ENCODE measurements at places on chromosomes 12 and 14.

DNA sequence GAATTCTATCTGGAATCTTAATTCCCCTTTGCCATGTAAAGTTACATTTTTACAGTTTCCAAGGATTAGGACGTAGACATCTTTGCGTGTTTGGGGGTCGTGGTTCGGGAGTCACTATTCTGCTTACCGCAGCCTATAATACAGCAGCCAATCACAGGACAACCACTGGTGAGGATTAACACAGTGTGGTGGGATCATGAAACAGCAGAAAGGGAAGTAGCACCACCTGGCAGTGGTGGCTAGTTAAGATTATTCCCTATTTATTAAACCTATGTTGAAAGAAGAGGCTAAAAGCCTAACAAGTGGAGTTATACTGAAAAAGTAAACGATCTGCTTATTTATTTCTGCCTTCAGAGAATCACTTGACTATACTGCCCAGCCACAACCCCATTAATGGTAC is 71.7 kb downstream of the IPO8 start:
- DNase-seq, result no peak

GRCh38 chr12:59737725-59738463 is 142.1 kb downstream of the SLC16A7 start:
- DNase-seq, result no peak

DNA sequence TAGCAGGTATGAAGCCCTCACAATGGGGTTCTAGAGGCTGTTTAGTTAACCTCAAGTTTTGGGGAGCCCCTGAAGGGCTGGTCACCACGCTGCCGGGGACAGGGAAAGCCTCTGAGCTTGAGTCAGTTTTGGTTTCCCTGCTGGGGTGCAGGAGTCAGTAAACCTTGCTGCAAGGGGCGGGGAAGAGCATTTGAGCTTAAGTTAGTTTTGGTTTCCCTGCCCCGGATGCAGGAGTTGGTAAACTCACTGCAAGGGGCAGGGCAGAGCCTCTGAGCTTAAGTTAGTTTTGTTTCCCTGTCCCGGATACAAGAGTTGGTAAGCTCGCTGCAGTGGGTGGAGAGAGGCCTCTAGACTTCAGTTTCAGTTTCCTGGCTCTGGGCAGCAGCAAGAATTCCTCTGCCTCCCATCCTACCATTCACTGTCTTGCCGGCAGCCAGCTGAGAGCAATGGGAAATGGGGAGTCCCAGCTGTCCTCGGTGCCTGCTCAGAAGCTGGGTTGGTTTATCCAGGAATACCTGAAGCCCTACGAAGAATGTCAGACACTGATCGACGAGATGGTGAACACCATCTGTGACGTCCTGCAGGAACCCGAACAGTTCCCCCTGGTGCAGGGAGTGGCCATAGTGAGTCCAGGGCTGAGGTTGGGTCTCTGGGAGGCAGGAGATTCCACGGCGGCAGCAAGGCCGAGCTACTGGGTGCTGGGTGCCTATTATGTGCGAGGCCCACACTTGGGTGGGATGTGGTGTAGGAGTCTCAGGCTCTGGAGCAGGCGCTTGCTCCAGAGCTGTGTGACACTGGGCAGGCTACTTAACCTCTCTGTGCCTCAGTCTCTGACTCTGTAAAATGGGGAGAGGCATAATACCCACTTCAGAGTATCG is at the start of gene OAS2:
Gene OAS2, plus strand, starts transcription at position 357 of the 878 bp plus-strand sequence. Its CDS starts 90 bp downstream, at position 447.
- DNase-seq, result peak; percentile 25

- no peak for DNase-seq
Observed at GRCh38 chr12:108948367-108948766, 68.5 kb downstream of the DAO start.

- DNase-seq, result peak; percentile 70
Observed at GRCh38 chr12:121717041-121717699, 4.6 kb downstream of the TMEM120B start.

GRCh38 chr12:122836027-122836921 is 1.0 kb downstream of the HIP1R start:
- peak; percentile 54 for DNase-seq

DNA sequence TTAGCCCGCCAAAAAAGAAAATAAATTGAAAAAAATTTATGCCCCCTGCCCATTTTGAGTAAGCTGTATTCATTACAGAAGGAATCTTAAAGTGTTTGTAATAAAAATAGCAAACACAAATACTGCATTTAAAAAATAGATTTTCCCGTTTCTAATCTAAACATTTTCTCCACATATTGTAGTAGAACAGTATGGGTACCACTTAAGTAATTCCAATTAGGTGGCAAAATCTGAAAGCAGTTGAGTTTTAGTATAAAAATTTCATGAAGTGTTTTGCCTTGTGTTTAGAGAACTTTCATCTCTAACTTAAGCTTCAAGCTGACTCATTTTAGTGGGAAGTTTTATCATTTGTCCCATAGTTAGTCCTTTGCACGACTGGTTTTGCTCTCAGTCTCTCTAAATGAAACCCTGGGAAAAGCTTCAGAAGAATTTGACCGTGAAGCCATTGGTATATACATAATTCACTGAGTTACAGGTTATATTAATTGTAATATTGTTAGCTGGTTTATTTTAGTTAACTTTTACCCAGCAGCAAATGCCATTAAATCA is 214.6 kb downstream of the ERC1 start:
- no peak for DNase-seq

- no peak for DNase-seq
Observed at GRCh38 chr12:117875744-117876435, 92.9 kb downstream of the KSR2 start.

DNA sequence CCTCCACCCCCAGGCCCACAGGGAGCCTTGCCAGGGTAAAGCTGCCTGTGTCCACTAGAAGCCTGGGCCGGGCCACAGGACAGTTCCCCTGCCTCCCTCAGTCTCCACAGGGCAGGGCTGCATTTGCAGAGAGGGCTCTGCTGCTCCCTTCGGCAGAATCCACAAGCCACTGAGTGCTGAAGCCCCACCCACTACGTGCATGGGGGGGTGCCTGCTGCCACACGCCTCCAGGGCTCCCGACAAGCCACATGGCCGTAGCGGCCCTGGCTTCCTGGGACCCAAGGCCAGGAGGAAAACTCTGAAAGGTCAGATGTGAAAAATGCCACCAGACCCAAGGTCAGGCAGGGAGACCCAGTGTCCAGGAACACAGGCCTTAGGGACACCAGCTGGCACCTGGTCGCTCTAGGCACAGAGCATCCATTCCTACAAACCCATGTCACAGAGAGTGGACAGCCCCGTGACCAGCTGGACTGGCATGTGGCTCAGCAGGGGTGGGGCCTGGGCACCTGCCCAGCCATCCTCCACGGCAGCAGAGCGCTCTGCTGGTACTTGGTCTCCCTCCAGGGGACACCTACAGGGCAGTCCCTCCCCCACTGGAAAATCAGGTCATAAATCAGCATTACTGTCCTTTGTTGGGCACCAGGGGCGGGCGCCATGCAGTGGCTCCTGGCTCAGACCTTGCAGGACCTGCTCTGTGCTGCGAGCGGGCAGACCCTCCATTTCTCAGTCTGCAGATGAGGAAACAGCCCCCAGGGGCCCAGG is 42.9 kb downstream of the CCDC85C start:
- DNase-seq, result no peak

DNA sequence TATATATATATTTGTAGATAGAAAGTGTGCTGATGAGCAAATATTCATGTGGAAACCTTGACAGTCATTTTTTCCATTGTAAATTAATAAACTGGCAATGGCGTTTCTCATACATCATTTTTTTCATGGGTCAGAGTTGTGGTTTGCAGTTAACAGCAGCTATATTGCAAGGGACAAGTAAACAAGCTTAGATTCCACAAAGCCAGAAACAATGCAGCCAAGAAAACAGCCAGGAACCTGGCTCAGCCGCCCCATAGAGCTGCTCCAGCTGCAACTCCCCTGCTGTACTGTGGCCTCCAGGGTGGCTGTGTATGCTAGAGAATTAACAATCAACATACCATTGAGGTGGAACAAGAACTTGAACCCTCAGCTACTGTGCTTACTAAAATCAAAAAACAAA is 298.2 kb downstream of the TMEM132D start:
- DNase-seq, result no peak

DNA sequence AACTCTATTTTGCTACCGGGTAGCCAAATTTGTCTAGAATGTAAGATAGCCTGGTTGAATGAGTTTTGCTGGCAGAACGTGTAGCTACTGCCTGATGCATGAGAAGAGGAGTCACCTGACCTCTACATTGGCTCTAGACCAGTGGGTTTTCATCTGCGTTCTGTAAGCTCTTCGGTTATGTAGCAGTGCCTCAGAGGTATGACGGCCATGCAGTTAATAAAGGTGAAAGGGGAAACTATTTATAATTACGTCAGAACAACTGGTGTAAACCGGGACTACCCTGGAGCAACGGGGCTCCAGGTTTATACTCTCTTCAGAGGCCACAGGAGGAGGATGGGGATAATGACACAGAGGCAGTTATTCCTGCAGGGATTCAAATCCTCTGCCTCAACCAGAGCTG is 173.4 kb upstream of the KITLG start:
- no peak for DNase-seq

GRCh38 chr14:83170165-83170564 is 1636.5 kb upstream of the SEL1L start:
- DNase-seq, result no peak

GRCh38 chr12:998020-998874 is 7.2 kb downstream of the ERC1 start:
- no peak for DNase-seq

- DNase-seq, result no peak
Observed at GRCh38 chr14:95886366-95887056, 9.9 kb downstream of the TUNAR start.

DNA sequence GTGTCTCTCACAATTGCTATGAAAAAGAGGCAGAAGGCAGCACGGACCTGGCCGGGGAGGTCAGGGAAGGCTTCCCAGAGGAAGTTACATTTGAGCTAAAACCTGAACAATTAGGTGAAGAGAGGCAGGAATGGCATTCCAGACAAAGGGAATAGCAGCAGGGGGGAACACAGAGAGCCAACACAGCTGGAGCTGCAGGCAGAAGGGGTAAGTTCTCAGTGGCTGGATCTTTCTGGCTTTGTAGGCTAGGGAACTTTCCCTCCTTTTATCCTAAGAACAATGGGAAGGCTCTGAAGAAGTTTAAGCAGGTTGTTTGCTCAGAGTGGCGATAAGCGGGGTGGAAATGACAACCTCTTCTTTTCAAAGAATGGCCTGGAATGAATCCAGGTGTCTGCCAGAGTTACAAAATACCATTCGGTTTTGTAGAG is 100.0 kb downstream of the PRIMA1 start:
- no peak for DNase-seq

DNA sequence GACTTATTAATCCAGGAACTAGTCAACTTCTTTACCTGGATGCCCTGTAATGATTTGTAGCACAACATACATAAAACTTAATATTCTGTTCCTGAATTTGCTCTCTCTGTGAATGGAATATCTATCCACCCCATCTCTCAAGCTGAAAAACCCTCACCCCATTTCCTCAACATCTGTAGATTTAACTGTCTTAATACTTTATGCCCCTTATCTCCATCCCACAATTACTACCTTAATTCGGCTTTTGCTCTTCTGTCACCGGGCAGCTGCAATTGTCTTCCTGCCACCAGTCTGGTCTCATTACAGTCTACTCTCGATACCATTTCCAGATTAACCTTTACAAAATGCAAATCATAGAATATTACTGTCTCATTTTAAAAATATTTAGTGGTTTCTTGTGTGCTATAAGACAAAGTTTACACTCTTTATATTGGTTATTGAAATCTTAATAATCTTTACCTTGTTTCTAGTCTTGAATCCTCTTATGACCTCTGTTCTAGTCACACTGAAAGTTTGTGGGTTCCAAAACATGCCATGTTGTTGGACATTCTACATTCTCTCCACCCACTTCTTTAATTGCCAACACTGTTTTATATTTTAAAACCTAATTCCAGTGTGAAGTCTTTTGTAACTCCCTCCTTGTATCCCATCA is 347.3 kb downstream of the RAD51B start:
- no peak for DNase-seq

GRCh38 chr14:70663707-70664179 is 22.0 kb downstream of the TTC9 start:
- DNase-seq, result no peak

DNA sequence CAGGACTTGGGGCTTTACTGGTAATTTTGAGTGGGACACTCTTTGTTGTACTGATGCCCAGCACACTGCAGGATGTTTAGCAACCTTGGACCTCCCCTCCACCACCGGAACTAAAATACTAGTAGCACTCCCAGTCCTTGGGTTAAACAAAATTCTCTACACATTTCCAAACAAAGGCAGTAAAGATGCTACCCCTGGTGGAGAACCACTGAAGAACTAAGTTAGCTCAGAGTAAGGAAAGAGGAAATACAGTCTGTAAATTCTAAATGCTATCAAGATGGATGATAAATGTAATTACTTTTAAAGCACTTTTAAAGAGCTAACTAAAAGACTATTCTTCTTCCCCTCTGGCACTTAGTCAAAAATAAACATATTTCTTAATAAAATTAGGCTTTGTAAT is 64.1 kb downstream of the LRP6 start:
- DNase-seq, result no peak

- DNase-seq, result no peak
Observed at GRCh38 chr12:51888316-51889215, 663 bp downstream of the ANKRD33 start.

GRCh38 chr14:82642425-82642824 is 1108.8 kb upstream of the SEL1L start:
- DNase-seq, result peak; percentile 56

DNA sequence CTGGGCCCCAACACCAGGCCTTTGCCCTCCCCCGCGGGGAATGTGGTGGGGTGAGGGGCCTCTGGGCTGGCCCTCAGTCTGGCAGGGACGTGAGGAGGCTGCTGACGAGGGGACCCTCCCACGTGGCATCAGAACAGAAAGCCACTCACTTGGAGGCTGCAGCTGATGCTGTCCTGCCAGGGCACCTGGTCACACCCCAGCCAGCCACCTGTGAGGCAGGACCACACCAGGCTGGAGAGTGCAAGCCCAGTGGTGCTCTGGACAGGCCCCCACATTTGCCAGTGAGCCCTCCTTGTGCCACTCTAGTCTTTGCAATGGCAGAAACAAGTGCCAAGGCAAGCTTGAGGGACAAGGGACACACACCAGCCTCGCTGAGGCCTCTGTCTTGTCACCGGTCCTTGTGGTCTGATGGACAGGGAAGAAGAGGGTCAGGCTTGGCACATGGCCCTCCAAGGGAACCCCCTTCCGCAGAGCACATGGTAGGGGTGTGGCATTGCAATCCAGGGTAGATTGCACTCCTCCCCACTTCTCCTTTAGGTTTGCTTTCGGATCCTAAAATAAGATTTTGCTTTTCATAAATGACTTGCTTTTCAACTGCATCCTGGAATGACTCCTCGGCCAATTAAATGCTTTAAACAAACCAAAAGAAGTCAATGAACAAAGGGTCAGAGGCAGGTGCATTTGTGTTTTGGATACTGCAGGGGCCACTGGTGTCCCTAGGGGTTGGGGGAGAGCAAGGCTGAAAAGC is 53.7 kb downstream of the CCDC88C start:
- DNase-seq, result no peak
